ENCODE measurements at places on chromosomes 4 and X. TPM values are rescaled to one million over a fixed set of nuclear protein-coding genes. Genes with fewer than 3 reads are reported as not detected.

Gene SPACA5B
- not detected for total RNA-seq

Gene CHIC1
- total RNA-seq = 4.8 TPM

Gene BEX5
- total RNA-seq = not detected

Gene KLHL15
- total RNA-seq = 4.3 TPM

Gene TCP11X2
- total RNA-seq = not detected

Gene ADAM29
- total RNA-seq = not detected

Gene SSX2
- not detected for total RNA-seq

Gene FAM9A
- total RNA-seq = not detected

Gene GABRB1
- total RNA-seq = not detected

Gene FAM9B
- not detected for total RNA-seq

Gene CENPVL1
- total RNA-seq = not detected

Gene SYTL5
- total RNA-seq = 0.40 TPM

Gene IL2RG
- not detected for total RNA-seq

Gene PDZD4
- 3.6 TPM for total RNA-seq

Gene HS6ST2
- not detected for total RNA-seq

Gene TMPRSS11B
- not detected for total RNA-seq

Gene FRAS1
- 1.9 TPM for total RNA-seq

Gene CXCL5
- total RNA-seq = 56.4 TPM

Gene SHROOM4
- total RNA-seq = not detected

Gene ING2
- total RNA-seq = 9.5 TPM

Gene ADH1B
- total RNA-seq = not detected

Gene CCKAR
- total RNA-seq = not detected

Gene MFAP3L
- total RNA-seq = 5.7 TPM

Gene RHOH
- 0.23 TPM for total RNA-seq

Gene PNMA3
- 0.27 TPM for total RNA-seq
